ENCODE measurements at places on chromosomes 11 and 22. TPM values are rescaled to one million over a fixed set of nuclear protein-coding genes. Genes with fewer than 3 reads are reported as not detected.

CHRDL2 gene
- 3.9 TPM for total RNA-seq

GRAP2 gene
- total RNA-seq = 1.2 TPM

ZFPL1 gene
- 23.7 TPM for total RNA-seq

DNA sequence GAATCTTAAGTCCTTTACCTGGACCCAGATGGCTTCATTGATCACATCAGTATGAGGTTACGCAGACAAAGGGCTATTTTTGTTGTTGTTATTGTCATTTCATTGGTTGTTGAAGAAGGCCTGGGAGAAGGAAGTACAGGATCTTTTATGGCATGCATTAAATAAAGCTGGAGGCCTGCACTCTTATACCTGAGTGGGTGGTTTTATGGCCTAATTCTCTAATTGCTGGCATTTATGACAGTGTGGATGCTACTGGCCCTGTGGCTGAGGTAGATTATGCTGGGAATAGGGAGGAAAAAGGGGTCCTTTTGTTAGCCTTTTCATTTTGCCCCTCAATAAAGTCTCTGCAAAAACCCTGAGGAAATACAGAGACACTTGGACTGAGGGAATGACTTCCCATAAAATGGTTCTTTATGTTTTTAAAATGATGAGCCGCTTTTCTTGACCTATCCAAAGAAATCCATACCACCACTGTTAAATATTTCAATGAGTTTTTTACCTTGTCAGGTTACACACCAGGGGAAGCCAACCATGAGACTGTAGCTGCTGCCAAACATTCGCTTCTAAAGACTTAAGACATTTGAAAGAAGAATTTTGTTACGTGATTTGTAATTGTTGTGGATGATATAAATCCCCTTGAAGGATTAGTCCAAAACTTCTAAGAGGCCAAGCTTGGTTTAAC, 6.8 kb downstream of the KMT2A start:
- no peak for DNase-seq

- DNase-seq = peak; percentile 56
Observed at GRCh38 chr11:133951327-133952198, 5.2 kb downstream of the IGSF9B start.

GRCh38 chr22:23289851-23290724, 109.8 kb downstream of the BCR start:
- DNase-seq = peak; percentile 67

GRCh38 chr11:116605543-116606459, 167.0 kb downstream of the BUD13 start:
- peak; percentile 49 for DNase-seq

DNA sequence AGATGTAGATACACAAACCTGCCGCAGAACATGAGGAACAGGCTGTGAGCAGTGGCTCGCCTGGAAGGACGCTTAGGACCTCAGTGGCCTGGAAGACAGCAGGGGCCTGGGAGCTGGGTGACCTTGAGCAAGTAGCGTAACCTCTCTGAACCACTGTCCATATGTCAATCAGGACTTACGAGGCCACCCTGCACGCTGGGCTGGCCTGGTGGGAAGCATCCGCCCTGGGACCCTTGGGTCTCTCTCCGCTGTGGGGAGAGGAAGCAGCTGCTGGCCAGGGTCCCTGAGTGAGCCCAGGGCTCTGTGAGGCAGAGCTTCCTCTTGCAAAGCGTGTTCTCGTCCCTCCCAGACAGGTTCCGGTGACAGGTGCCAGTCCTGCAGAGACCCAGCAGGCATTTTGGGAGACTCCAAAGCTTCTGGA, 14.0 kb upstream of the EHD1 start:
- peak; percentile 55 for DNase-seq

GRCh38 chr22:49540084-49540912, 287.4 kb downstream of the BRD1 start:
- DNase-seq = peak; percentile 11

DNA sequence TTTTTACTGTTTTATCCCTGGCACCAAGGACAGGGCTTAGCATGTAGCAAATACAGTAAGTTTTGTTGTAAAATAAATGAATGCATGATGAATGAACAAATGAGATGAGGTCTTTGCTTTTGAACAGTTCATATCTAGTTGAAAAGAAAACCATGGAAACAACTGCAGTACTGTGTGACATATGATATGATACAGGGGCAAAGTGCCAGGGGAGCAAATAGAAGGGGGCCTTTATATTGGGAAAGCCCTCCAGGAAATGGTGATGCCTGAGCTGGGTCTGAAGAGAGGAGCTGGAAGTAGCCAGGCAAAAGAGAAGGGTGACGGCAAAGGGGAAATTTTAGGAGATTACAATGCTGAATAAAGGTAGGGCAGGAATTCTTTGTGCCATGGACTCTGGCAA, 63.8 kb upstream of the UCP3 start:
- no peak for DNase-seq

GRCh38 chr22:17410576-17410975, 41.3 kb downstream of the CECR2 start:
- DNase-seq = no peak

DNA sequence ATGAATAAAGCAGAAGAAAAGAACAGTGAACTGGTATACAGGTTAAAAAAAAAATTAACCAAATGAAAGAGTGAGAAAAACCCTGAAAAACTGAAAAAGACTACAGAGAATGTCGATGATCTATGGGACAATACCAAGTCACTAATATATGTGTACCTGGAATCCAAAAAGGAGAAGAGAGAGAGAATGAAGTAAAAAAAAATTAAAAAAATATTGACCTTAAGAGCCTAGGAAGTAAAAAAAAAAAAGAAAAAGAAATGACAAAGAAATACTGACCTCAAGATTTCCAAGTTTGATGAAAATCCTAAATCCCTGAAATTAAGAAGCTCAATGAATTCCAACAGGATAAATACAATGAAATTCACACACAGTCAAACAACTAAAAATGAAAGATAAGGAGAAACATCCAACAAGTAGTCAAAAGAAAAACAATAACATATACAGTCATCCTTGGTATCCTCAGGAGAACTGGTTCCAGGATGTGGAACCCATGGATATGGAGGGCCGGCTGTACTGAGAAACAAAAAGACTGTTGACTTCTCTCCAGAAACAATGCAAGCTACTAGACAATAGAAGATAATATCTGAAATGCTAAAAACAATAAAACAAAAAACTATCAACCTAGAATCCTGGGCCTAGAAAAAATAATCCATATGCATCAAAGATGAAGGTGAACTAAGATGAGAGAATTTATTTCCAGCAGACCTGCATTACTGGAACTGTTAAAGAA, 33.5 kb upstream of the SERPIND1 start:
- no peak for DNase-seq

DNA sequence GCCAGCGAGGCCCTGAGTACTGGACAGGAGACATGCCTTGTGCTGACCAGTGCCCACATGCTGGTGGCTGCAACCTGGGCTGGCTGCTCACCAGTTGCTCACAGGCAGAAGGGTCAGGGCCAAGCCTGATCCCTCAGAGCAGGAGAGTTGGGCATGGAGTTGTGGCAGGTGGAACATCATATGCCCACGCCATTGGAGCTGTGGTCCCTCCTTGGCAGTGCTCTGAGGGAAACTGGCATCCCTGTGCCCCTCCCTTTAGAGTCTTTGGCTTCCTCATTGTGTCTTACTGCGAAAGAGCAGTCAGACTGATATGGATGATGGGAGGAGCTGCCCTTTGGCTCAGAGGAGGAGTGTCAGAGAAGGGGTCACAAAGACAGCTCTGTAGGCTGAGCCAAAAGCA, 3.1 kb upstream of the MYEOV start:
- no peak for DNase-seq

DNA sequence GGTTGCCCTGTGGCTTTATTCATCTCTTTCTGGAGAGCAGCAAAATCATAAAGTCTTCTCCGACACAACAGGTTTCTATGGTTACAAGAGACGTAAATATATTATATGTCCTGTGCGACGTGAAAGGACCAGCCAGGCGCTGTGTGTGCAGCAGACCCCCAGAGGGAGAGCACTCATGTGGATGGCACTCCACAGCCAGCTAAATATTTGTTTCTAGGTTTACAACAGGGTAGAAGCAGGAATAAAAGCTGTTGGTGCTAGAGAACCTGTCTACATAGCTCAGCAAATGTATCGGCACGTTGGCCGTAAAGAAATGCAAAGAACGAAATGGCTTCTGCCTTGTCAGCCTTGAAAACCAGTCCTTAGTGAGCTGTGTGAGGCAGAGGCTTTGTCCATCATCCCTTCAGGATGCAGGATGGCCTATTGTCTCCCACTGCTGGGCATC, 133.8 kb upstream of the PITPNB start:
- DNase-seq = no peak

DNA sequence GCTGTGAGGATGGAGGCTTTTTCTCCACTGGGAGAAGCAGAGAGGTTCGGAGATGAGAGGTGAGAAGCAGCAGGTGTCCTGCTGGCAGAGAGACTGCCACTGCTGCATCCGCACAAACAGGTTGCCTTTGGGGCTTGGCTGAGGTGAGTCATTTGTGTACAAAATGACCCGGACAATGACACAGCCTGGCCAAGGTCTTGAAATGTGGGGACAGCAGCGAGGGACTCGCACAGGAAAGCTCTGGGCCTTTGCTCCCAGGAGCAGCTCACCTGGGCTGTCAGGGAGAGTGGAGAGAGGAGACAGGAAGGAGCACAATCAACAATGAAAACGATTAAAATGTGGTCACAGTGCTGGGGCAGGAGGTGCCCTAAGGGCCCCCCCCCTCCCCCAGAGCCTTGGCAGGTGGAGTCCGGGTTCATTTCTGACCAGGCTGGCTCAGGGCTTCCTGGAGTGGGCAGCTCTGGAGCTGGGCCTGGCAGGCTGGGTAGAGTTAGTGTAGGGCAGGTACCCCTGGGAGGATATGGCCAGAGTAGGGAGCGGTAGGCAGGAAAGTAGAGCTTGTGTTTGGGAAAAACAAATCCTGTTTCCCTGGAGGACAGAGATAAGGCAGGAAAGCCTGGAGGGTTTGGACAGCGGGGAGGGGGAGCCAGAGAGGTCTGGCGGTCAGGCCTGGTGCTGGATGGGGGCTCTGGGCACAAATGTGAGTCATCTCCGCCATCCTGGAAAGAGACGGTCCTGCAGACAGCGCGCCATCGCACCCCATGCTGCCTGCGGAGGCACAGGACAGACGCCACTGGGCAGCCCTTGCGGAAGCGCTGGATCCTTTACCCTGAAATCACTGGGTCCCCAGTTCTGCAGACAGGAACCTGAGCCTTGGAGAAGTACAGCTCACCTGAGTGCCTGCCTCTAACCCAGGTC, 37.8 kb upstream of the CELSR1 start:
- DNase-seq = peak; percentile 70

- peak; percentile 23 for DNase-seq
Observed at GRCh38 chr11:1161410-1162137, 3.8 kb downstream of the MUC5AC start.

GRCh38 chr11:121487191-121487590, 34.4 kb upstream of the SORL1-AS1 start:
- no peak for DNase-seq

DNA sequence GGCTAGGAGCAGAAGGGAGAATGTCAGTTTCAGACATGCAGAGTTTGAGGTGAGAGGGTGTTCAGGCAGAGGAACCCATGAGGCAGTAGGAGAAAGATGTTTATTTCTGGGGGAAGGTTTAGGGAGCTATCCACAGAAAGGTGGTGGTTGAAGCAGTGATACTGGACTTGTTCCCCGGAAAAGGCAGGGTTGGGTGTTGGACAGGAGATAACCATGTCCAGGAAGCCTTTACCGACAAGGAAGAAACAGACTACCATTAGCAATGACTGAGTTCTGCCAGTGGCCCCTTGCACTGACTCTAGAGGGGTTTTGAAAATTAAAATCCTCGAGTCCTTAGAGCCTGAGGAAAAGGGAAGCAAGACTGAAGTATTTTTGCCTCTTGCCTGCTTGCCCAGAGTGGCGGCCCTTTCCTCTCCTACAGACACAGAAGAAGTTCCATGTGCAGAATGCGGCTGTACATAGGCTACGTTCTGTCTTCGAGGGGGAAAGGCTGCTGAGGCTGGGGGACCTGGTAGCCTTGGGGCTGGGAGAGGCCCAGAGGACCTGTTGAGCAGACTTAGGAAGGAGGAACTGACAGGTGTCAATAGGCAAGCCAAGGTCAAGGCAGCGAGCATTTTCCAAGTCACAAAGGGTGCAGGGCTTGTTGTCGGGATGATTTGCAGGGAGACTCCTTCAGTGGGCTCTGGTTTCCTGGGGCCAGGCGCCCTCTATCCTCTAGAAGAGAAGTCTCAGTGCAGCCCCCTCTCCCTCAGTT, 146.7 kb downstream of the LDLRAD3 start:
- DNase-seq = no peak

DNA sequence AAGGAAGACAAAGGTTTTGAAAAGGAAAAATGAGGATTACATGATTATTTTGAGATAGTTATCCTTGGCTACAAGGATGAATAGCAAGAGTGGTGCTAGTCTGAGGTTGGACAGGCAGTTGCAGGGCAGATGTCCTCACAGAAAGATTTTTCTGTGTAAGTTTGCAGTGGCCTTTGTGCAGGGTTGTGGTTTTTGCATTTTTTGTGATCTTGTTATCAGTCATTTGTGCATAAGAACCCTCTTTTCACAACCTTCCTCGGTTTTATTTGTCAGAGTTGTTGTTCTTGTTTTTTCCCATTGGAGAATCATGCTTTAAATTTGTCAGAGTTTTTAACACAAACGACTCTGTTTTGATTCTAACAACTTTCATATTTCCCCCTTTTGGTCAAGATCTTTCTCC, 1.4 kb downstream of the CCDC134 start:
- no peak for DNase-seq

- peak; percentile 44 for DNase-seq
Observed at GRCh38 chr11:14499178-14499559, 442 bp downstream of the COPB1 start.

DNA sequence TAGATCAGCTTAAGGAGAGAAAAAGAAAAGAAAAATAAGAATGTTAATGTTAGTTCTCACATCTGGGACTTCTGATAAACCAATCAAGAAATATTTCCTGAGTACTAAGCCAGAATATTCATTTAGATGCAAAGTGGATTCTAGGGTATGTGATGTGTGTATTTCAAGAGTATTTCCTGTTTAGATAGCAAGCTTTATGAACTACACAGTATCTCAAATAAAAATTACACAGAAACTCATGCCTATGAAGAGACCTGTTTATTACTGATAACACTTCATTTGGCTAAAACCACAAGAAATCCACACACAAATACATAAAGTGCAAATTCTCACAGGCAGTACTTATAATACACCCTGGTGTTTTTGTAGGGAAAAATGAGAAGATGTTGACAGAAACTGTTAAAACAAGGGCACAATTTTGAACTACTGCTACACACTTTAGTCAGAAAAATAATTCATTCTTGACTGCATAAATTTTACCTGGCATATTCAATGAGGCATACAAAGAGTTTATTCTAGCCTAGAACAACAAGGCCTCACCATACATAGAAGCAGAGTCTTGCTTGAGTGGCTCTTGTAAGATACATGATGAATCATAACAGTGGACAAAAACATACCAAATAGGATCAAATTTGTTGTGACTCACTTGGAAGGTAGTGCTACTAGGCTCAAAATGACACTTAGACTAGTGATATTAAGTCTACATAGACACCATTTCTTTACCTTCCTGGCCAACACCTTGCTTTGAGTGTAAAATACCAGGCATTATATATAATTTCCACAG, 18.8 kb upstream of the P4HA3 start:
- no peak for DNase-seq

DNA sequence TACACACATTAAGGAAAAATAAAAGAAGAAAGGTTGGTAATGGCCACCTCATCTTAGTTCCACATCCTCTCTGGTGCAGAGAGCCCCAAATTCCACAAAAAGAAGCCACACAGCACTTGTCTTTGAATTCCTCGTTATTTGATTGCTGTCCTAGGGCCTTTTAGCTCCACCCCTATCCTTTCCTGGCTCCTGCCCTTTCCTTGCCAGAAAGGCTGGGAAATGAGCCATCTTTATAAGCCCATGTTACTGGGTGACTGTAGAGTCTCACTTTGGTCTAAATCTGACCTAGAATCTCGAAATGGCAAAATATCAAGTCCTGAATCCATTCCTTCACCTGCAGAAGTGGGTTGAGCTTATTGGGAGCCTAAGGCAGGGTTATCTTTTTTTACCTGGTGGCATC, 4.3 kb upstream of the TMEM132A start:
- no peak for DNase-seq
